ENCODE measurements at places on chromosomes 4 and X.
A peak's percentile ranks its signal among the peaks of the same experiment; 100 is the strongest.

- DNase-seq: no peak
Measured at GRCh38 chr4:34953145-34953799, 1291.0 kb downstream of the ARAP2 start.

GRCh38 chr4:139670775-139671174 lies 5.2 kb downstream of the MGST2 start:
- no peak for DNase-seq

GRCh38 chrX:44708470-44708869 lies 135.4 kb upstream of the DUSP21 start:
- DNase-seq: no peak

DNA sequence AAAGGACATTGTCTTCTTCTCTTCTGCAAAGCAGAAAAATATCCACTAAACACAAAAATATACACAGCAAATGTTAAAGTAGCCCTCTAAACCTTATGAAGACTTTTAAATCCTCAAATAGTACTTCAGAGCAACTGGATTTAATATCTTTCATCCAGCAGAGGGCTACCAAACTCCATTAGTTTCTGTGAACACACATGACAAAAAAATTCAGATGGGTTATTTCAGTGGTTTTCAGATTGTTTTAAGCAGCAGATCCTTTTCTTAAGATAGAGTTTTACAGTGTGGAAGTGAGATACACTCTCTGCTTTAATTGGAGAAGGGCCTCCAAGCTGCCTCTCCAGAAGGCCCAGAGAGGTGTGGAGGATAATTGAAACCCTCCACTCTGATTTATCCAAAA lies 56.7 kb downstream of the ANK2 start:
- peak; percentile 35 for DNase-seq

DNA sequence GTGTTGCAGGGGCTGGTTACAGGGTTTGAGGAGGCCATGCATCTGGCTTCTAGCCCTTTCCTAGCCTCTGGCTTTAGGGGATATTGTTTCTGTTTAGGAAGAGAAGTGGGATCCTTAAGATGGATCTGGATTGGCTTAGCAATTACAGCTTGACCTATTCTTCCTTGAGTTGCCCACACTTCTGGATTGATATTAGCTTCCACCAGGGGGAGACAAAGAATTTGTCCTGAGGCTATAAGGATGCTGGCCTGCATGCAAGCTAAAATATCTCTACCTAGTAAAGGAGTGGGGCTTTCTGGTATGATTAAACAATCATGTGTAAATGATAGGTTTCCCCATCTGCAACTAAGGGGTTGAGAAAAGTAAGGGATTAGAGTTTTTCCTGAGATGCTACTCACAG lies 117.2 kb downstream of the TEX13C start:
- DNase-seq: peak; percentile 8

GRCh38 chr4:143337600-143338287 lies 1.1 kb downstream of the GAB1 start:
- DNase-seq: peak; percentile 72

DNA sequence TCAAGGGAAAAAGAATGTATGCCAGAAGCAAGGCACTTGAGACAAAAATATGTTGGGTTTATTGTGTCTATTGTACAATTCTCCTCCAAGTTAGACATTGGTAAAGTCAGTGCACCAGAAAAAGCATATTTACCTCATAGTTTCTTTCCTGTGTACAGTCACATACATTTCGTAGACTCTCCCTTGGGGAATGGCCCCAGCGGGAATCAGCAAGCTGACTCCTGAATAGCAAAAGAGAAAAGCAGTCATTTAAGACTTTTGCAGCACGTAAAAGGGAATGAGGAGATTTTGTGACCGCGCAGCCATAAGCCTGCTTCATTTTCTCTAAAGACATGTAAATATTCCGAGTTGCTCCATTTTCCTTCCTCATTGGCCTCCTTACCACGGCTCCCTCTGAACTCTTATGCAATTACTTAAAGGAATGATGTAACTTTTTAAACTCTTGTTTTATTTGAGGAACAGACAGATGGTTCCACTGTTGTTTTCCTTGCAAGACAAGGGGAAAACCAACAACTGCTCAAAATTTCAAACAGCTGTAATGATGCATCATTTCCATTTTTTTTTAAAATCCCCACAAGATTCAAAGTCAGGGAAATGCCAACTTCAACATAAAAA lies 332.7 kb downstream of the UNC5C start:
- peak; percentile 32 for DNase-seq

DNA sequence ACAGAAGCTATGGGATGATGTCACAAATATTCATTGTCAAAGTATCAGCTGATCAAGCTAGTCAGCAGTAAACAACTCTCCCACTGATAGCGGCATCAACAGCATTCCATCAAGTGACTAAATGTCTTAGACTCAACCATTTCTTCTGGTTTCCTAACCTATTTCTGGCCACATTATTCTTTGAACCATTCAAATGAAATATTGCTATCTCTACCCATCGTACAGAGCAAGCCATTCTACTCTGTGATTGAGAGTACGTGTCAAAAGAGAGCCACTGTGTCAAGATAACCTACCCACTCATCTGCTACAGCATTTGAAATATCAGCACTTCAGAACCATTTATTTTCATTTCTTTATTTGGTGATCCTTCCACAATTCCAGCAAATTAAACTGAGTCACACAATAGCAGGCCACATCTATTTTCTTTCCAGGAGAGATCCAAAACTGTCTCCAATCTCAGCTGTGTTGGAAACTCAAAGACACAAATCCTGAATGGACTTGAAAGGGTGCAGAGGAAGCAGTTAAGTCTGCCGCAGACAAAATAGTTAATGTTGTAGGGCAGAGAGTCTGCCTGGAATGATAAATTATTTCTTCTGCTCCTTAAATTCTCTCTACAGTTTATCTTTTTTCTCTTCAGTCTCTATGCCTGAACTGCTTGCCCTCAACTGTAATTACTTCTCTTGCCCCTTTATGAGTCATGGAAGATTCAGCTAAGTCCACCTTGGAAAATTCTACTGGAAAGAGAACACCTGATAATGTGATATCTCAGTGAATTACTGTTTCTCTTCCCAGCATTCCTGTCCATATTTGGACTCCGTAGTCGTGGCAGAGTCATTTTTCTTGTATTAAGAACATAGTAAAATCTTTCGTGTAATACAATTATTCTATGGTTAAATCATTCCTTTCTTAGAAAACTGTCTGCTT lies 364.8 kb downstream of the PDGFC start:
- peak; percentile 71 for DNase-seq

- DNase-seq: peak; percentile 23
Measured at GRCh38 chrX:30196322-30196721, 19.0 kb upstream of the MAGEB2 start.

GRCh38 chr4:154126276-154126675 lies 337.4 kb upstream of the SFRP2 start:
- peak; percentile 5 for DNase-seq

DNA sequence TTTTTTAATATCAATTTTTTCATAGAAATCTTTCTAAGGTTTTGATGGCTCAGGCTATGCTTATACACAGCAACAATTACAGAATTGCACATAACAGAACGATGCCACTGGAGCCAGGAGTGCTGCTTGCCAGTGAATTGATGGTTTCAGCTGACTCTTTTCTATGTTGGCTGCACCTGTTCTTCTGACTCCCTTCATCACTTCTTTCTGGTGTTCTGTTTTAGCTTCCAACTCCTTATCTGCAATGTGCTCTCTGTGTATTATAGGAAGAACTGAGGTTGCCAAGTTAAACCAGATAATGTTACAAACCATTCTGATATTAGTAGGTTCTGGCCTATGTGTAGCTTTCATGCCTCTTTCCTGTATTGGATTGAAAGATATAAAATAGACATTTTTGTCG lies 11.6 kb upstream of the VEGFD start:
- no peak for DNase-seq

- DNase-seq: no peak
Measured at GRCh38 chrX:46328133-46328532, 217.1 kb downstream of the ZNF674 start.

- DNase-seq: no peak
Measured at GRCh38 chr4:40960941-40961340, 211.2 kb downstream of the NSUN7 start.

DNA sequence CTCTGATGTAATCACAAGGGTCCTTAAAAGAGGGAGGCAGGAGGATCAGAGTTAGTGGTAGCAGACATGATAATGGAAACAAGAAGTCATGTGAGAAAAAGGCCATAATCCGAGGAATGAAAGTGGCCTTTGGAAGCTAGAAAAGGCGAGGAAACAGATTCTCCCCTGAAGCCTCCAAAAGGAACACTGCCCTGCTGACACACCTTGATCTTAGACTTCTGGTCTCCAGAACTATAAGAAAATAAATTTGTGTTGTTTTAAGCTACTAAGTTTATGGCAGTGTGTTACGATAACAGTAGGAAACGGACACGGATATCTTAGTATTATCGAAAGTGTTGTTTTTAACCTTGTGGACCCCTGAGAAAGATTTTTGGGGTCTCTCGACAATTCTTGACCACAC lies 24.4 kb downstream of the CLCN3 start:
- DNase-seq: no peak

GRCh38 chrX:150165776-150166610 lies 197.1 kb upstream of the MAMLD1 start:
- DNase-seq: no peak

Data from mesenchymal stem cell (in vitro differentiated cells and primary cell).